ENCODE measurements at places on chromosomes 4 and X.

DNA sequence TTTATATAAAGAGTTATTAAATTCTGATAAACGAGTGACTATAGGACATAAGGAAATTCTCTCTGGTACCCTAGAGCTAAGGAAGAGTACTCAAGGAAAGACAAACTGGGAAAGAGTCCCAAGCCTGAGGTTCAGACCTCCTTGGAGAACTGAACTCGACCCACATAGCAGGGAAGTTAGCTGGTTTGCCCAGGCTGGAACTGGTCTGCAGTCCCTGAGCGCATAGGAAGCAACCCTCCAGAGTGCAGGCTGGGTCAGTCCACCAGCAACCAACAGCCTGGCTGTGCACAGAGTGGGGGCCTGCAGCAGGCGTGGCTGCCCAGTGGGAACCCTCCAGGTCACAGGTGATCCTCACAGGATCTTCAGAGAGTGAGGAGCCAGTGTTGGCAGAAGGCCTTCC is 114.1 kb downstream of the SOWAHB start:
- no peak for DNase-seq

GRCh38 chrX:44536198-44536597 is 6.5 kb downstream of the FUNDC1 start:
- no peak for DNase-seq

GRCh38 chrX:154721155-154721554 is 29.7 kb downstream of the GAB3 start:
- no peak for DNase-seq

DNA sequence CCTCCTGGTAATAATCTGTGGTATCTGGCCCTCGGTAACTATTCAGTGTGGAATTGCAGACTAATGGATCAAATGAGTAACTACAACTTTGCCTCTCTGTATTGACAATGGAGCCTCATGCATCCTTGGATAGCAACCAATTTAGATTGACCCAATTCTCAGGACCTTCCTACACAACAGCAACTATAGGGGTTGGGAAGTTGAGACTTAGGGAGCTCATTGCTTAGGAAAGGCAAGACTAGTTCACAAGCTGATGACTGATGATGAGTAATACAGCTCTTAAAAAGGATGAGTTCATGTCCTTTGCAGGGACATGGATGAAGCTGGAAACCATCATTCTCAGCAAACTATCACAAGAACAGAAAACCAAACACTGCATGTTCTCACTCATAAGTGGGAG is 47.5 kb upstream of the KLHL13 start:
- DNase-seq: no peak

- no peak for DNase-seq
These were observed 25.2 kb upstream of the NAP1L5 start for GRCh38 chr4:88722828-88723227.

GRCh38 chr4:177161781-177162180 is 147.9 kb upstream of the NEIL3 start:
- DNase-seq: no peak

- DNase-seq: no peak
These were observed 27.0 kb upstream of the FAM47B start for GRCh38 chrX:34915463-34916225.

- peak; percentile 40 for DNase-seq
These were observed 264.3 kb downstream of the NPFFR2 start for GRCh38 chr4:72295966-72296557.

DNA sequence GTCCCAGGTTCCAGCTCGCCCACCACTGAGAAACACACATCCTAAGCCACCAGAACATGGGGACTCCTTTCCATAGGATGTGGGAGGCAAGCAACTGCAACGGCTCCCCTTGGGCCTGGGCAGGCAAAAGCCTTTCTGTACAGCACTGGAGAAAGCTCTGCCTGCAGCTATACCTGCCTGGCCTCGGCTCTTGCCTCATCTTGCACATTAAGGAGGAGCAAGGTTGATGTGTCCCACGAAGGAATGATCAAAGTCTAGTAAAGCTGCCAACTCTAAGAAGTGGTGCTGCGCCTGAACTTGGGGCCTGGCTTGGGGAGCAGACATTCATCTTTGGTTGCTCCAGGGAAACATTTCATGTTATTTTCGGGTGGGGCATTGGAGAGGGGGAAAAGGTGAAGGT is 19.6 kb downstream of the CCNG2 start:
- DNase-seq: no peak

DNA sequence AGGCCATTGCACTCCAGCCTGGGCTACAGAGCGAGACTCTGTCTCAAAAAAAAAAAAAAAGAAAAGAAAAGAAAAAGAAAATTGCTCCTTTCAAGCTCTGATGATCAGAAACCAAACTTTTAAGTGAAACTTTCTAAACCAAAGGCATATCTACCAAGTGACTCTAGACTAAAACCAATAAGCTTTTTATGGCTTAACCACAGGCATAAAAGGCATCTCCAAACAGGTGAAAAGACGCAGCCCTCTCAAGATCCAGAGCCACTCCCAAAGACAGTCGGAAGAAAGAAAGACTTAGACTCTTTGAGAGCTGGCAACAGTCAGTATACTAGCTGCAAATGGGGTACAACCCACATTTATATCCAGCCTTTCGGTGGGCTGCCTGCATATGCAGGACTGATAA is 117.1 kb upstream of the AP1S2 start:
- no peak for DNase-seq

GRCh38 chr4:137300776-137301175 is 231.5 kb downstream of the PCDH18 start:
- no peak for DNase-seq

DNA sequence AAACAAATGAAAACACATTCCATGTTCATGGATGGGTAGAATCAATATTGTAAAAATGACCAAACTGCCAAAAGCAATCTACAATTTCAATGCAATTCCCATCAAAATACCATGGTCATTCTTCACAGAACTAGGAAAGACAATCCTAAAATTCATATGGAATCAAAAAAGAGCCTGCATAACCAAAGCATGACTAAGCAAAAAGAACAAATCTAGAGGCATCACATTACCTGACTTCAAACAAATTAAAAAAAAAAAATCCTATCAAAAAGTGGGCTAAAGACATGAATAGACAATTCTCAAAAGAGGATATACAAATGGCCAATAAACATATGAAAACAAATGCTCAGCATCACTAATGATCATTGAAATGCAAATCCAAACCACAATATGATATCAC is 297.5 kb downstream of the NAF1 start:
- no peak for DNase-seq

GRCh38 chr4:23276076-23276475 is 583.3 kb downstream of the GBA3 start:
- no peak for DNase-seq

DNA sequence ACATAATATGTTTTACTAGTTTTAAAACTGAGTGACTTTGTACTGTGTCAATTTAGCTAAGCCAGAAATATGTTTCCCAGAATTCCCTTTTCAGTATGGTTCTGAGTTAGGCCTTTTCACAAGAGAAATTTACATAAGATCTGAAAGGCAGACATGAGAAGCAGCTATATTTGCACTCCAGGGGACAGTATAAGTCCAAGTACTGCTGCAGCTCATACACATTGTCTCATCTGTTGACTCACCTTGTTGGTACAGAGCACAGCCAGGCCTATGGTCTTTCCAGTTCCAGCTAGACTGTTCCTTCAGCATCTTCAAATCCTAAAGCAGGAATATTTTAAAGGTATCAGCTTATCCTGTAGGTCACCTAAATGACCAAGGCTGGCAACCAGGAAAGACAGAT is 53.5 kb downstream of the BMP3 start:
- DNase-seq: no peak

DNA sequence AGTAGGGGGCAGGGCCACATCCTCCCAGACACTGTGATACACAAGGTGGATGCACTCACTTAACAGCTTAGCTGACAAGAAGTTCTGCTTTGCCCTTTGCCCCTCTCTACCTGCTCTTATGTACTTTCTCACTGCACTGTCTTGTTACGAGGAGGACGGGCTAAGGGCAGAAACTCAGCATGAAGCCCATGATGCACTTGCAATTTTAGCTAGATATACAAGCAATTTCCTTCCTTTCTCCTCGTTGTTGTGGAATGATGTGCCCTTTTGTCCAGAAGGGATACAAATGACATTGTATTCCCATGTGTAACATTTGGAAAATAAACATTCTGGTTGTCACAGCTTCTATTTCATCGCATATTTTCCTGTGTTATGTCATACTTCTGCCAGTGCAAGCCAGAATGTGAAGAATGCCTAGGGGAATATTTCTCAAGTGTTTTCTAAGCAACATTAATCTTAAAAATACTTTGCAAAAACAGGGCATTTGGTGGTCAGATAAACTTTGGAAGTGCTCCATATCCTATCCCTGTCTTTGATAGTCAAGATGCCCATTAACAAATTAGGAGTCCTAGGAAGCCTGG is 47.2 kb downstream of the MAOA start:
- no peak for DNase-seq

DNA sequence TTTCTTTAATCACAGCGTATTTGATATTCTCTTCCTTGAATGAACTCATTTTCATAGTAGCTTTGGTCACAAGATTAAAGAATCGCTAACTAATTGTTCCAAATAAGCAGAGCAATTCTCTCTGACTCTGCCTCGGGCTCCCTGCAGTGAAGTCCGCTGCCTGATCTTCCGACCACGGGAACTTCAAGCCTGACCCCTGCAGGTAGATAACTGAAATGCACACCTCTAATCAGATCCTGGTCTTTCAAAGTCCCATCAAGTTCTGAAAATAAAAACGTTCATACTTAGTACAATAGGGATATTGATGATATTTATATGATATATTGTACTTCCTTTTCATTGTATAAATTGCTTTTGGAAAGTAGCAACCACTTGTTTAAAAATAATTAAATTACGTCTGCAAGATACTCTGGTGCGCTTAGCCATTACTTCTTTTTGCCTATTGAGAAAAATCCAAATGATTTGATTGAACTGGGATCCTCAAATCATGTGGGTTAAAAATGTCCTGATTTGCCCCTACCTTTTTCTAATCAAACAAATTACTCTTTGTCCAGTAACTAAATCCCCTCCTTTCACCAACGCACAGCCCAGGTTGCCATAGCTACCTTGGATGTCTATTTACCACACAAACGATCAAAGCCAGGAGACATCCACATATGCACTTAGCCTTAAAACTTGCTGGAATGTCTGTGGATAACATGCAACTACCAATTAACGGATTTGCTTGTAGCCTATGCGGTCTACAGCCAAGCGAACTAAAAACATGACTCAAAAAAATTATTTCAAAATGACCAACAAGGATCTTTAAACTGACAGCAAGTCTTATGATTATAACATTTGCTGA is 4.2 kb downstream of the MID1 start:
- peak; percentile 61 for DNase-seq

GRCh38 chr4:11598591-11598990 is 169.9 kb upstream of the HS3ST1 start:
- DNase-seq: no peak

GRCh38 chr4:94531991-94532789 is 80.4 kb downstream of the PDLIM5 start:
- DNase-seq: no peak

DNA sequence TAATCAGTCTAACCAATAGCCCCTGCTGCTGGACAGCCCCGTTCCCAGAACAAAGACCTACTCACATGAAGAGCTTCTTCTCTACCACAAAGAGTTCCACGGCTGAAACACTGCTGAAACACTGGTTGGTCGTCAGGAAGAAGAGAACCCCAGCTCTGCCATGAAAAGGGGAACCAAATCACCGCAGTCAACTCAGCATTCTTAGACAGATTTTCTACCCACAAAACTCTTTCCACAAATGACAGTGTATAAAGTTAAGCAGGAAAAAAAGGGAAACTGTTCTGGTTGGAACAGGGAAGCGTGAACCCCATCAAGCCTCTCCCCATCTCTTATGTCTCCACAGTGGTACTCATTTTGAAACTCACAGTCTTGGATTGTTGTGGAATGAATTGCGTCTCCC is 57.3 kb downstream of the ABCG2 start:
- DNase-seq: peak; percentile 61

DNA sequence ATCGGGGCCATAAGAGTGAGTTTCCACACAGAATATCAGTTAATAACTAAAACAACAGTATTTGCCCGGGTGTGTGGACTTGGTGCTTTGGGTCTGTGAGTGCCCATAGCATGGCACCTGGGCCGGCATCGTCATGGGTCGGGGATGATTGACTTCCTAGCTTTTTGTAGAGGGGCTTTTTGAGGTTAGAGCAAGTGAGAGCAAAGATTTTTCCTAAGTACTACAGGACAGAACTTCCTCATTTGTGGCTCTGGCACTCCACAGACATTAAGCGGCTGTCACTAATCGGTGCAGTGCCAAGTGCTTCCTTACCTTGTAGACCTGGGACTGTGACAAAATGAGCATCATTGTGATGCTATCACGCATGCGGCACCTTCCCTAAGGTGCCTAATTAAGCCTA is 81.0 kb downstream of the SHROOM2 start:
- no peak for DNase-seq
